Keratinocyte (primary cell): ENCODE measurements at places on chromosomes 5 and 9. TPM values are rescaled to one million over a fixed set of nuclear protein-coding genes. Genes with fewer than 3 reads are reported as not detected.

Gene WDR55
- 21.6 to 29.3 TPM (median 22.1 TPM) in 3 replicates for polyA plus RNA-seq

Gene PROB1
- polyA plus RNA-seq = 0.22 to 0.32 TPM (median 0.26 TPM) in 3 replicates

Gene PCDHB8
- not detected in 3 replicates for polyA plus RNA-seq

- no peak for DNase-seq
These were observed 57.8 kb upstream of the RAI14 start for GRCh38 chr5:34598177-34598794.

GRCh38 chr9:68802525-68803015 is 97.5 kb downstream of the PIP5K1B start:
- no peak for DNase-seq
